ENCODE measurements at places on chromosomes 11 and 22. TPM values are rescaled to one million over a fixed set of nuclear protein-coding genes. Genes with fewer than 3 reads are reported as not detected.

MCAT gene
- 12.2 TPM for total RNA-seq

GRAP2 gene
- not detected for total RNA-seq

OR51E2 gene
- not detected for total RNA-seq

PTPMT1 gene
- 44.1 TPM for total RNA-seq

EFCAB6 gene
- 2.7 TPM for total RNA-seq

Data from fibroblast of the aortic adventitia (primary cell).